ENCODE measurements at places on chromosomes 5 and 9. TPM values are rescaled to one million over a fixed set of nuclear protein-coding genes. Genes with fewer than 3 reads are reported as not detected.
A peak's percentile ranks its signal among the peaks of the same experiment; 100 is the strongest.

- H3K4me1 ChIP-seq = no peaks in the 10 kb centered on the region
- DNase-seq = no peak
- H3K4me3 ChIP-seq = no peak overlapping the region
Observed at GRCh38 chr5:143554918-143555477, 151.5 kb upstream of the NR3C1 start.

- peaks cover 51% of the 10 kb centered on the region for H3K4me1 ChIP-seq
- H3K36me3 ChIP-seq = peaks cover 12% of the 10 kb centered on the region
- no peak for DNase-seq
Observed at GRCh38 chr9:96023486-96023885, 148.0 kb downstream of the ERCC6L2 start.

- peak; percentile 25 for DNase-seq
- no peaks in the 10 kb centered on the region for H3K36me3 ChIP-seq
- peaks cover 3% of the 10 kb centered on the region for H3K4me1 ChIP-seq
- no peak overlapping the region for H3K4me3 ChIP-seq
- no peak overlapping the region for H3K27ac ChIP-seq
Observed at GRCh38 chr9:90142580-90142979, 500.0 kb downstream of the DIRAS2 start.

DNA sequence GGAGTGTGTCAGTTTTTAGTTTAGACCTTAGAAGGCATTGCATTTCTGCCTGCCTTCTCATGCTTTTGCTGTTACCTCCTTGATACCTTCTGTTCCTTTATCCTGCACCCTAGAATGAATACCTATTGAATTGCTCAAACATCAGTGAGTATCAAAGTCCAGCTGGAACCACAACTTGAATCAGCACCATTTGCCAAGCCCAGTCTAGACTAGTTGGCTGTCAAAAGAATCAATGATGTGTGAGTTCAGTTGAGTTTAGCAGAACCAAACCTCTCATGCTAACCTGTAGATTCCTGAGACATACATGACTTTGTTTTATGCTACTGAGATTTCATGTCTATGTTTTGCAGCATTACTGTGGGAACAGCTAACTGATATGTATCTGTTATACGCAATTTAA is 116.6 kb downstream of the FAM170A start:
- H3K36me3 ChIP-seq = no peaks in the 10 kb centered on the region
- no peaks in the 10 kb centered on the region for H3K4me1 ChIP-seq
- DNase-seq = no peak
- no peak overlapping the region for H3K27ac ChIP-seq
- H3K4me3 ChIP-seq = no peak overlapping the region
- no peaks in the 10 kb centered on the region for H3K27me3 ChIP-seq

Gene MEIKIN
- 1.9 TPM for total RNA-seq

Gene HAPLN1
- total RNA-seq = 28.4 TPM
